ENCODE measurements at places on chromosomes 7 and 10. TPM values are rescaled to one million over a fixed set of nuclear protein-coding genes. Genes with fewer than 3 reads are reported as not detected.
A peak's percentile ranks its signal among the peaks of the same experiment; 100 is the strongest.

DNA sequence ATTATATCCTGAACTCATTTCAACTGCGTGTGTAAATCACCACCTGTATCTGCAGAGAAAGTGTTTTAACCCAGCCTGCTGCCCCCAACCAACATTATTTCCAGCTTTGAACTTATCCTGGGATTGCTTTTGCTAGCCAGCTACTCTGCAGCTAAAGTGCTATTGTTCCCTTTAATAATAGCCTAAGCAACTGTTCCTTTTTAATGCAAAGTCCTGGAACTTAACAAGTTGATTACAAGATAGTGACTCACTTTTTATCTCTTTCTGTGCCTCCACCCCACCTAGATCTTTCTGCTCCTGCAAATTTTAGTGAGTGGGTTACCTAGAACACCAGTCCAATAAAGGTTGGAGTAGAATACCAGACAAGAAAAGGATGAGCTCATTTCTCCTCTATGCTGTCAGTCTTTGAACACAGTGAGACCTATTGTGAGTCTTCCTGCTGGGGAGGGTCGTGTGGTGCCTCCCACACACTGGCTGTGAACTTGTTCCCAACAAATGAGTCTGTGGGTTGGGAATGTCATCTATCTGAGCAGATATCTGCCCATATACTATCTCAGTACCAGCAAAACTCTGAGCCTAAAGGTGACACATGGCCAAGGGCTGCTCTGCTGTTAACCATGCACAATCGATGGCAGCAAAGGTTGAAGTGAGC, 137.7 kb downstream of the FAM204A start:
- no peaks in the 10 kb centered on the region for H3K4me1 ChIP-seq
- no peaks in the 10 kb centered on the region for H3K36me3 ChIP-seq
- H3K4me3 ChIP-seq = no peak overlapping the region

- no peak overlapping the region for H3K27ac ChIP-seq
- H3K4me3 ChIP-seq = no peak overlapping the region
- no peaks in the 10 kb centered on the region for H3K27me3 ChIP-seq
- DNase-seq = no peak
- no peaks in the 10 kb centered on the region for H3K4me1 ChIP-seq
These were observed 43.4 kb upstream of the SRGN start for GRCh38 chr10:69044546-69044945.

- H3K4me1 ChIP-seq = no peaks in the 10 kb centered on the region
- no peak for DNase-seq
- H3K36me3 ChIP-seq = no peaks in the 10 kb centered on the region
- H3K27me3 ChIP-seq = peaks cover 7% of the 10 kb centered on the region
- no peak within 1 kb of the TSS for H3K27ac ChIP-seq
- H3K4me3 ChIP-seq = peak within 1 kb of the TSS; percentile 47
These were observed at the start of gene TMEM130 for GRCh38 chr7:98869597-98870120. Gene TMEM130 (minus strand): TSS chr7:98870014. CDS start chr7:98869861, 153 bp downstream.

Gene FRMD4A
- 6.2 TPM for total RNA-seq

Measured in psoas muscle (tissue), 8 donors.